ENCODE measurements at places on chromosomes 4 and X.

DNA sequence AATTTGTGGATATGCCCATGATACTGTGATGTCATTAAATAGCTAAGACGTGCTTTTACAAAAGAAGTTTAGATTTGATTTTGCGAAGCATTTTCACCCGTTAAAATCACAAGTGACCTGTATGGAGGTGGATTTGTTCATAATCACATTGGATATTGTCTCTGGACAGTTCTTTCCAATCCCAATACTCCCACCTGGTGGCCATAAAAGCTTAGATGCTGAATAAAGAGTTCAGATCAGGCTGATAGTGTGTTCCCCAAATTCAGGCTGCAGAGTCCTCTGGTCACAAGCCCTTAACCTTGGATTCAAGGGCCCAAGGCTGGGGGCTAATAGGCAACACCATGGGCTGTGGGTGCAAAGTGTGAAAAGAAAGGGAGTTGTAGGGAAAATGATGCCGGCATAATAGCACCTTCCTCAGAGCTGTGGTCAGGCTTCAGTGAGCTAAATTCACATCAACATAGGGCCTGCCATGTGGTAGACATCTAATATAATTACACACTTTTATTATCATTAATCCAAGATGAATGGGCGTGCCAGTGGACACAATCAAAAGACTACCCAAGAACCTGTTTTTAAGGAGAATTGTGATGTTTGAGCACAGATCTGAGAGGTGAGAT, 28.1 kb downstream of the SMIM43 start:
- DNase-seq: peak; percentile 12

DNA sequence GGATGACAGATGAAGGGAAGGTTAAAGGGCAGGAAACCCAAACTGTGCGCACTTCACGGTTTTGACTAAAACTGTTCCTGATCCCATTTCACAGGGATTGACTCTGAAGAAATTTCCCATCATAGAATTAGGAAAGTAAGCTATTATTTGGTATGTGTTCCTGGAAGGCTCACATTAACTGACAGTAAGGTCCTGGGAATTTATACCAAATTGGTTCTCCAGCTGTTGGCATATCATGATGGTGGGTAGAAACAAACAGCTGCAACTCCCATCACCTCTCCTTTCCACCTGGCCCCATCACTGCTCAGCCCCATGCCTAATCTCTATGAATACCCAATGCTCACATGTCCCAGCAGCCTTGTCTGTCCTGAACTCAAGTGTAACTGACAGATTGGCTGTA, 121.2 kb downstream of the GPC3 start:
- DNase-seq: no peak

GRCh38 chr4:185587427-185588161, 52.3 kb upstream of the PDLIM3 start:
- DNase-seq: no peak

GRCh38 chrX:30955687-30956086, 66.6 kb upstream of the TAB3 start:
- no peak for DNase-seq

DNA sequence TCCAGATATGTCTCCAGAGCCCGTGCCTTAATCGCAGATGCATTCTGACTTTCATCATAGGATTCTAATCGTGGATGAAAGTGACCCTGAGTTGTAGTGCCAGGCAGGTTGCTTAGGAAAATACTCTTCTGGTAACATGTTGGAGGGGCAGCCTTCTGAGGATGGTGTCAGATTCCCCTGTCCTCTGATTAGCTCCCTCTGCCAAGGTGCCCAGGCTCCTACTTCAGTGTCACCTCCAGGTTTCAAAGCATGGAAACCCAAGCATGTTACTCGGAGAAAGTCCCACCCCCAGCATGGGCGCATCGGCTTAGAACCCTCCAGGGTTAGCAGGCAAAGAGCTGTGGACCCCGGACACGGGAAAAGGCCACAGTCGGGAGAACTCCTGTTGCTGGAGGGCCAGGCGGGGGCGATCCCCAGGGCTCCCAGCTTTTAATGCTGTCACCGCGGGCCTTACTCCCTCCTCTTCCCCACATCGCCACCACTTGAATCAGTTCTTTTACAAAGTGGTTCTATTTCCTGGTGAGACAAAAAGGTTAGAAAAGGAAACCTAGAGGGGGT, 44.5 kb downstream of the TRIM2 start:
- DNase-seq: no peak

DNA sequence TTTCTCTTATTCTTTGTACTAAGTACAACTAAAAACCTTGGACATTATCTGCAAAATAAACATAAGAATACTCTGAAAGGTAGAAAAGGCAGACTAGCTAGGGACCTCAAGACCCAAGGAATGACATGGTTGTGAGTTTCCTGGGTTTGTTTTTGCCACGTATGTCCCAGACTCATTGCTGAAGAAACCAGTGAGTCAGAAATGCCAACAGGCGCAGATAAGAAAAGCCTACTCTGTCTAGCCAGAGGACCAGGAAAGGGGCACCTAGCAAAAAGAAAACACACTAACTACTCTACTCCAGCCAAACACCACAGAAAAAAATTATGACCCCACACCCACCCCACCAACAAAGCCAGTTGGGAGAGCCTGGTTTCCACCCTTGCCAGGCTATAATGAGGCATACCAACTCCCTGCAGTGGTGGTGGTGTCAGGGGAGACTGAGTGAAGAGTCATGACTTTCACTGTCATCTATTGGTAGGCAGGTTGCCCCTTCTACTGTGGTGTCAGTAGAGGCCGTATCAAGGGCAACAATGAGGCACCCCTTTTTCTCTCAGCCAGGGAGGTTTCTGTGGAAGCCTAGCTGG, 10.9 kb downstream of the MTMR1 start:
- DNase-seq: no peak

GRCh38 chr4:93065790-93066189, 762.0 kb downstream of the GRID2 start:
- DNase-seq: no peak

DNA sequence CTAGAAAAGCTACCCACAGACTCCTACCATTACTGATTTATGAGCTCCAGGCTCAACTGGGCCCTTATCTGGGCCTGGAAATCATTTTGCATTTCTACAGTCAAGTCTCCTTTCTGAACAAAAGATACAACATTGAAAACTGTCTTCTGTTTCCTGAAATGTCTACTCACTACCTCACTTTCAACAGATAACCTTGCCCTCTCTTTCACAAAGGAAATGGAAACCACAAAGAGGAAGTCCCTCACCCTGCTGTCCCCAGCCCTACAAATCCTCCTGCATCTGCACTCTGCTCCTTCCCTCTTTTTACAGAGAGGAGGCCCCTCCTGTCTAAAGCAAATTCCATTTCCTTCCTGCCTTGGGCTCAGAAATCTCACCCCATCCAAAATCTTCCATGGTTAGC, 24.8 kb upstream of the CYBB start:
- peak; percentile 78 for DNase-seq

DNA sequence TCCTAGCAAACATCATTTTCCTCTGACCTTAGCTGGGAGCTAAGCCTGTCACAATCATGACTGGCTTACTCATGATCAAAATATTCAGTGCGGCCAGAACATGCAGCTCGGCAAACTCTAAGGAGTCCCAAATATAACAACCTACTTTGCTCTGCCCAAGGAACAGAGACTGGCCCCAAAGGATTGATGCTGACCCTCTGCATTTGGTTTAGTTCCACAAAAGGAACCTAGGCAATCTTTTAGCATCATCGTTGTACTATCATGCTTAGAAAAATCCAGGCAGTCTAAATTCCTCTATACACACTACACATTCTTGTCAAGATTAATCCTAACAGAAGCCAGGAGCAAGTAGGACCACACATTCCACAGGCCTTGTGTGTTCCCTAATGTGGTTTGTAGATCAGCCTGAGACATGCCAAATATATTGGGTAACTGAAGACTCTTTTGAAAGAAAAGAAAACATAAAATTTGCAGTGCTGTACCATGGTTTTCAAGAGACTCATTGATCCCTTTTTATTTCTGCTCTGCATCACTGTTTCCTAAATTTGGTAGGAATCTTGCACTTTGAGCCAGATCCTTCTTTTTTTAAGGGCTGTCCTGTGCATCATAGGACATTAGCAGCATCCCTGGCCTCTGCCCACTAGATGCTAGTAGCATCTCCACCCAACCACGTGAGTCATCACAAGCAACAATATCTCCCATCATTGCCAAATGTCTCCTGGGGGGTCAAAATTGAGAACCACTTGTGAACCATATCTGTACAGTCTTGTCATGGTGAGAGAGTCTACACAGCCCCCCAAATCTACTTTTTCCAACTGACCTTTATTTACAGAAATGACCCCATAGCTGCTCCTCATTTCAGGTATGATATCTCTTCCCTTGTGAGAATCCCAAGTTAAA, 17.6 kb upstream of the CC2D2A start:
- DNase-seq: no peak

DNA sequence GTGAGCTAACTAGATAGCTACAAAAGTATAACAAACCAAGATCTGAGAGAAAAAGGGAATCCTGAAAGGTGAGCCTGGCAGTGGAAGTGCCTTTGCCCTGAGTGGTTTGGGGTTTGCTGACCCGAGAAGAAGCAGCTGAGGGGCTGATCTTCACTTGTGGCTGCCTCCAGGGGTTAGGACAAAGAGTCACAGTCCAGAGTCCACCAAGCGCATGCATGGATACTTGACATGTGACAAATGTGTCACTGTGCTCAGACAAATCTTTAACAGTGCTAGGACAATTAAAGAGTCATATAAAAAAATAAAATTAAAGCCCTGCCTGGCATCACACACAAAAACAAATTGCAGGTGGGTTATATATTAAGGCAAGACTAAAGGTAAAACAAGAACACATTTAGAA, 26.4 kb downstream of the HMGB3 start:
- no peak for DNase-seq

- DNase-seq: no peak
These were observed 42.7 kb downstream of the SMC1A start for GRCh38 chrX:53379747-53380146.

- DNase-seq: no peak
These were observed 114.0 kb downstream of the RBM47 start for GRCh38 chr4:40515398-40516293.

DNA sequence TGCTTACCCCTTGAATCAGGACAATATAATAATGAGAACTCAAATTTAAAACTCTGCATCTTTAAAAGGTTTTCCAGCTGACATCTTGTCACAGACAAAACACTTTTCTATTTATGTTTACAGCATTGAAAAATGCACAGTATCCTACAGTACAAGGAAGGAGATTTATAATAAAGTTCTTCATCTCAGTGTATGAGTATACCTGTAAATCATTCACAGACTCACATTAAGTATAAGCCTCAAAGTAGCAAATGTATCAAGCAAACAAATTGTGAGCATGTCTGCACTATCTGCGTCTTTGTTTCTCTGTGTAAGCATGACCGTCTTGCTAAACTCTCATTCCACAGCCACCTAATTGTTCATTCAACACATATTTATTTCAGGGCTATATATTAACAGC, 52.8 kb downstream of the PPP1R2C start:
- DNase-seq: no peak

- DNase-seq: no peak
These were observed 16.7 kb downstream of the EVC2 start for GRCh38 chr4:5691491-5692132.

DNA sequence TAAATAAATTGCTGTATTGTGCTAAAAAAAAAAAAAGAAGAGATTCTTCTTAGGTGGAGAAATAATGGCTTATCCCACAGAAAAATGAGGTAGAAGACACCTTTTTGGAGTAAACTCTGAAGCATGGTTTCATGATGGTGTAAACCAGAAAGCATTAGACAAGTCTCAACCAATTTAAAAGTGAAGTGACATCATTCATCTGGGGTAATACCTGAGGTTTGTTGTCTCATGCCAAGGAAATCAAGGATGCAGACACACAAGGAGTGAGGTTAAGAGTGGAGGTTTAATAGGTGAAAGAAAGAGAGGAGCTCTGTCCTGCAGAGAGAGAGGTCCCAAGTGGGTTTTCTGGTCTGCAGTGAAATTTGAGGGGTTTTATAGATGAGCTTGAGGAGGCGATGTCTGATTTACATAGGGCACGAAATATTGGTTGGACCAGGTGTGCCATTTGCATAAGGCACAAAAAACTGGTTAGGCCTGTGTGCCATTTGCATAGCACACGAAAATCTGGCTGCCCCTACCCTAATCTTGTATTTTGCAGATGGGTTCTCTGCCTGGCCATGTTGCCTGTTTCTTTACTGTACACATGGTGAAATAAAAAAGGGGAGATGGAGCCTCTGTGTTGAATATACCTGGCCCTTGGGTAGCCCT, 25.0 kb upstream of the CWH43 start:
- no peak for DNase-seq

- no peak for DNase-seq
These were observed 963.1 kb downstream of the RPA4 start for GRCh38 chrX:97846718-97847237.

GRCh38 chrX:149152941-149153340, 352.2 kb downstream of the IDS start:
- DNase-seq: no peak

DNA sequence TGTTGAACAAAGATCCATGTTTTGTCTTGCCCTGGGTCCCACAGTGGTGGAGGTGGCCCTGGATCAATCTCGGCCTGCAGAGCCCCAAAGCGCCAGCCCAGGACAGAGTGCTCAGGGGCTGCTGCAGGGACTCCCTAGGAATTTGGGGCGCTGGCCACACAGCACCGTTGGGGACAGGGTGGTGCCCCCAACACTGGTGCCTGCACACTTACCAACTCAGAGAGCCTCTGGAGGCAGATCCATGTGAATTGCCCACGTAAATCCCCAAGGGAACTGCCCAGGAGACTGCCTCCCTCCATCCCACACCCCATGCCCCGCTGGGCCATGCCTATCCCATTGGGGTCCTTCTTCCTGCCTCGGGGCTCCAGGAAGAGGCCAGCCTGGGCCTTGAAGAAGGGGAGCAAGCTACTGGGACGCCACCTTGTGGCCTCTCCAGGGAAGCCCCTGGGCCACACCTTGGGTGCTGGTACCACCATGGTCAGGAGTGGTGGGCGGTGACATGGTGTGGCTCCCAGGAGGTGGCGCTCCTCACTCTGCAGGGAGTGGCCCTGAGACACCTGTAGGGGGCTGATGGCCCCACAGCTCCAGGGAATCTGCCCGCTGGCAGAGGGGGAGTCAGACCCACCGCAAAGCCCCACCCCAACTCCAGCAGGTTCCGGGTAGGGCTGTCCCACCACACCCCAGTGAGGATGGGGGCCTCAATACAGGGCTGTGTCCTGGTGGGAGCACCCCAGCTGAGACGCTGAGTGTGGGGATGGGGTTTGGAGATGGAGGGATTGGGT, 22.8 kb downstream of the CFAP99 start:
- peak; percentile 69 for DNase-seq

- no peak for DNase-seq
These were observed 40.9 kb downstream of the COX18 start for GRCh38 chr4:73028621-73029020.

GRCh38 chr4:8515316-8516060, 64.7 kb upstream of the GPR78 start:
- no peak for DNase-seq

DNA sequence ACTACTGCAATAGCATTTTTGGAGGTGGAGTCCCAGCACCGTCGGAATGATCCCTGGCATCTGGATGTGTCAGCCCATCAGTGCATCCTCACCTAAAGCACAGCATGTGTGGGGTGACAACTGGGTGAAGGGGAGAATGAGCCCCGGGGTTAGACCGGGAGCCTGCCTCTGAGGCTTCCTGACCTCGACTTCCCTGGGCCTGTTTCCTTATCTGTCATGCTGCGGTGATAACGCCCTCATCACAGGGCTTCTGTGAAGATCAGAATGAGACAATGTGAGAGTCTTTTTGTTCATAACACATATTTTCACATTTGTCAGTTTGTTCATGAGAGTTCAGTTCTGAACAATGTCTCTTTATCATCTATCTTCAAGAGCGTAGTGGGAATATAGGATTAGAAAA, 31.1 kb upstream of the PDLIM3 start:
- DNase-seq: no peak

- DNase-seq: no peak
These were observed 259.4 kb upstream of the PCDH7 start for GRCh38 chr4:30460818-30461217.

- no peak for DNase-seq
These were observed 388.3 kb downstream of the ADAM29 start for GRCh38 chr4:175306436-175306835.
